ENCODE measurements at places on chromosomes 3 and 15.

DNA sequence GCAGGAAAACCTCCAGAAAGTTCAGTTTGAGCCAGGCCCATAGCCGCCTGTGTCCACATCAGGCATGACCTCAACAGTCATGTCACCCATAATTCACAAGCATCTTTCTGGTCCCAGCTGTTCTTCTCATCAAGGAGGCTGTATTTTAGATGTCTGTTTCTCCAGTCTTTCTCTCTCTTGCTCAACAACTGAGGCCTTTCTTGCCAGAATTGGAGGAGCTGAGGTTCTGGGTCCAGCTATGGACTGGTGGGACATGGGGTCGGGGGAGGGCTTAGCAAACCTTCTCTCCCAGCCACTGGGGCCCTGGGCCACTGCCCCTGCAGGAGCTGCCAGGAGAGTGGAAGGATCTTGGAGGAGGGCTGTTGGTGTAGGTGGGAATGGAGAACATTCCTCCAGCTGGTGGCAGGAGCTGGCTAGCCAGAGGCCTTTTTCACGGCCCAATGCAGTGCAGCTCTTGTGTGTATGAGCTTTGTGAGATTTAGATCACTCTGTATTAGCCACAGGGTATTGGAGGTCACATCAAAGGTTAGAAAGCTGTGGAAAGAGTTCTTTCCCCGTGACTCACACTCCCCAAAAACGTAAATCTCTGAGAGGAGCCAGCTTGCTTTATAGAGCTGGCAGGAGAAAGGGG, 23.5 kb downstream of the MAGEF1 start:
- no peak for DNase-seq

- no peak for DNase-seq
These were observed 21.7 kb downstream of the SLMAP start for GRCh38 chr3:57777774-57778173.

DNA sequence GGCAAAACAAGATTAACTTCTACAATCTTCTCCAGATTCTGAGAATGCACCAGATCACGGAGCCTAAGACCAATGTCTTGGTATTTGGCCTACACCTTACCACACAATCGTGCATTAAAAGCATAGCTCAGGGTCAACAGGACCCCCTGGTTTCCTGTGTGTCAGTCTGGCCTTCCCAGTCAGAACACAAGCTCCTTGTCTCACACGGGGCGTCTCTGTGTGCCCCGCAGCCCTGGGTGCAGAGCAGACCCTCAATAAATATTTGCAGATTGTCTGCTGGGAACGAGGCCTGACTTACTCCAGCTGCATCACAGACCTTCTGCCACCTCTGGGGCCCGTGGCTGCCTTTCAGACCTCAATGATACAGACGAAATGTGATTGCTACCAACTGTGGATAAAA, 82.5 kb upstream of the CTNNB1 start:
- no peak for DNase-seq

DNA sequence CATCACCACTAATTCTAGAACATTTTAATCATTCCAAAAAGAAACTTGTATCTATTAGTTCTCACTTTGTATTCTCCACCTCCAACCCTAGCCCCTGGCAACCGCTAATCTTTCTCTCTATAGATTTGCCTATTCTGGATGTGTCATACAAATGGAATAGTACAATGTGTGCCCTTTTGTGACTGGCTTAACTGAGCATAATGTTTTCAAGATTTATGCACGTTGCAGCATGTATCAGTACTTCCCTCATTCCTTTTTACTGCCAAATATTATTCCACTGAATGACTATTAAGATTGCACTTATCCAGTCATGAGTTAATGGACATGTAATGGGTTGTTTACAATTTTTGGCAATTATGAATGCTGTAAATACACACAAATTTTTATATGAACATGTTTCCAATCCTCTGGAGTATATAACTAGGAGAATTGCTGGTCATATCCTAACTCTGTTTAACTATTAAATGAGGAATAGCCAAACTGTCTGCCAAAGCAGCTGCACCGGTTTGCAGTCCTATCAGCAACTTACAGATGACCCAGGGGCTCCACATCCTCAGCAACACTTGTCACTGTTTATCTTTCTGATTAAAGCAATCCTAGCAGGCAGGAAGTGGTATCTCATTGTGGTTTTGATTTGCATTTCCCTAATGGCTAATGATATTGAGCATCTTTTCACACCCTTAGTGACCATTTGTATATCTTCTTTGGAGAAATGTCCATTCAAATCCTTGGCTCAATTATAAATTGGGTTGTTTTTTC, 42.9 kb downstream of the DCUN1D1 start:
- no peak for DNase-seq

DNA sequence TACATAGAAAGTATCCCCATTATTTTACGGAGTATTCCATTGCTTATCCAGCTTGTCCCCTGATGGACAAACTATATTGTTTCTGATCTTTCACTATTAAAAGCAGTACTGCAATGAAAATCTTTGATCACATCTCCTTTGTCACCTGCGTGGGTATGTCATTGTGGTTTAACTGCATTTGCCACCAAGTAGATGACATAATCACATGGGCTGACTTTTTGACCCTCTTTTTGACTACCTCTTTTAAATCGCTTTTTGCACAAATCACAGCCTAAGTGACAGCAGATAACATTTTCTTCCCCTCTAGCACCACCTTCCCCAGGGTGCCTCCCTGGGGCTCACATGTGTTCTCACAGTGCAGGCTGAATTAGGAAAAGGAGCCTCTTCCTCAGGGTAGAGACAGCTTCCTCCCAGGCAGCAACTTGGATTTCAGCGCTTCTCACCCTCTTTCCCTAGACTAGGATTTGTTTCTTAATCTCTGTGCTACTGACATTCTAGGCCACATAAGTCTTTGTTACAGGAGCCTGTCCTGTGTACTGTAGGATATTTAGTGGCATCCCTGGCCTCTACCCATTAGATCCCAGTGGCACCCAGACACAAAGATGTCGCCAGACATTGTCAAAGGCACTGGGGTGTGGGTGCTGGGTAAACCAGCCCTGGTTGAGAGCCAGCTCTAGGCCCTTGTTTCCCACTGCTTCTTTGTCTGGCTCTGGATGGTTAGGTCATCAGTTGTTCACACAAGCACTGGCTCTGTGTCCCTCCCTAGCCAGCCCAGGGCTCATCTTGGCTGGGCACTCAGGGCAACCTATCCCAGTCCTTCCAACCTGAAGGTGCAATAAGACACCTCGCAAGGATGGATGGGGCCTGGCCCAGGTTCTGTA, 1.3 kb upstream of the RBP1 start:
- DNase-seq, result no peak
